RCC 7860 (cell line): ENCODE measurements at places on chromosomes 16 and 17.

DNA sequence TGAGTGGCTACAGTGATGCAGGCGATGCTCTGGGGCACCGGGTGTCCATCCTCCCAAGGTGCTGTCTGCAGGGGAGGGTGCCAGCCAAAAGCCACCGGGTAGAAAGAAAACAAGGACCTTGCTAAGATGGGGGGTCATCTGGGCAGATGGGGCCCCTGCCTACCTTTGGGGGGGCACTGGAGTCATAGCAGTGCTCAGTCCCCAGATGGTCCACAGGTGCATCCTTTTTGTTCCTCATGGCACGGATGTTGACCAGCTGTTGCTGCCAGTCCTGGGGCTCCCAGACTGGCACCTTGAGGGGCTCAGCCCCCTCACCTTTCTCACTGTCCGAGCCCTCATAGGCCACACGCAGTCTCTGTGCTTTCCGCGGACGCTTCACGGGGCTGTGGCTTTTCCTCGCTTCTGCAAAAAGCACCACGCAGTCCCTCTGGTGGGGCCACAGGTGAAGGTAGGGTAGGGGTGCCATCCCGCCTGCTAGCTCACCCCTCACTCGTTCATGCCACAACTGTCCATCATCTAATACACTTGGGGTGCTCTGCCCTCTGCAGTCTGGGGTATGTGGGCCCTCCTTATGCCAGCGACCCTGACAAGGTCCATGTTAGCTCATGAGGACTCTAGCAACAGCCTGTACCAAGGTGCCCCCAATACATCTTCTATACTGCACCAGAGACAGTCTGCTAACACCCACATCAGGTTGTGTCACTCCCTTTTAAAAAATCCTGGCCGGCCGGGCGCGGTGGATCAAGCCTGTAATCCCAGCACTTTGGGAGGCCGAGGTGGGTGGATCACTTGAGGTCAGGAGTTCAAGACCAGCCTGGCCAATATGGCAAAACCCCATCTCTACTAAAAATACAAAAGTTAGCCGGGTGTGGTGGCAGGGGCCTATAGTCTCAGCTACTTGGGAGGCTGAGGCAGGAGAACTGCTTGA, 1.4 kb downstream of the NTHL1 start:
- no peak for DNase-seq

DNA sequence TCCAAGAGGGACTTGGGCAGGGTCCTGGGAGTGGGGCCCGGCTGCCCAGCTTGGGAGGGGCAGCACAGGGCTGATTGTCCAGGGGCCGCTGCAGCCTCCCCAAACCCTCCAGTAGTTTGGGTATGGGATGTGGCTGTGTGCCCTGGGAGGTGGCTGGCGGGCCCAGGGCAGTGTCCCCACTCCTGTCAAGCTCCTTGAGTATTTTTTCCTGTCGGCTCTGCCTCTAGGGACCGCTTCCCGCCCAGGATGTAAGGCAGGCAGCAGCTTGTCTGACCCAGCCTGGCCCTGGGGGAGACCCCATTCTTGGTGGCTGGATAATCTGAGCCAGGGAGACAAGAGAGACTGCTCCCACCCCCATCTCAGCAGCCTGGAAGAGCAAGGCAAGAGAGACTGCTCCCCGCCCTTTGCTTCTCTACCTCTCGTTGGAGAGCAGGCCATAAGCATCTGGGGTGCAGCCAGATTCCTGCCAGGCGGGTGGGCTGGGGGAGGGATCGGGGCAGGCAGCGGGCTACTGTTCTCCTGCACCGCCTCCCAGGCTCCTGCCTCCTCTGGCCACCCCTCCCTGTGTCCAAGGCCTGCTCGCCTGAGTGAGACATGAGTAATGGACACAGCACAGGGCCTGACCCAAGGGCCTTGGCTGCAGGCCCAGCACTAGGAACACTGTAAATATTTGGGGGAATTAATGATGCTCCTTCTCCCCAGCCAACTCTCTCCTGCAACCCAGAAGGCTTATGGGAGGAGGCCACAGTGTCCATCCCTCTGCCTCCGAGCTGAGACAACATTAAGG, 18.4 kb upstream of the ITGA3 start:
- DNase-seq = peak; percentile 88

DNA sequence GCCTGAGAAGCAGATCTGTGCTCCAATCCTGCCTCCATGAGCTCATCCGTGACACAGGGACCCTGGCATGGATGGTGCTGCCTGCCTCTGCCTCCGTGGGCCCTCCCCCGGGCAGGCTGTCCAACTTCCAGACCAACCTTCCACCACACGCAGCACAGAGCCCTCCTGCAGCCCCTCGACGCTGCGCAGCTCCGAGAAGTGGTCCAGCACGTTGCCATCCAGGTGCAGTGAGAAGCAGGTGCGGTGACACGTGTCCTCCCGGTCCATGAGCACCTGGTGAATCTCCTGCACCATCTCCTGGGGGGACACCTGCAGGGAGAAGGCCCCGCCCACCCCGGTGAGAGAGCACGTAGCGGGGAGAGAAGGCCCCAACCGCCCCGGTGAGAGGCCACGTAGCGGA, 8.4 kb downstream of the CLUH start:
- no peak for DNase-seq

GRCh38 chr17:34024386-34024785, 230.7 kb upstream of the CCL2 start:
- DNase-seq = no peak

GRCh38 chr17:1362964-1363363, 37.1 kb downstream of the YWHAE start:
- no peak for DNase-seq

DNA sequence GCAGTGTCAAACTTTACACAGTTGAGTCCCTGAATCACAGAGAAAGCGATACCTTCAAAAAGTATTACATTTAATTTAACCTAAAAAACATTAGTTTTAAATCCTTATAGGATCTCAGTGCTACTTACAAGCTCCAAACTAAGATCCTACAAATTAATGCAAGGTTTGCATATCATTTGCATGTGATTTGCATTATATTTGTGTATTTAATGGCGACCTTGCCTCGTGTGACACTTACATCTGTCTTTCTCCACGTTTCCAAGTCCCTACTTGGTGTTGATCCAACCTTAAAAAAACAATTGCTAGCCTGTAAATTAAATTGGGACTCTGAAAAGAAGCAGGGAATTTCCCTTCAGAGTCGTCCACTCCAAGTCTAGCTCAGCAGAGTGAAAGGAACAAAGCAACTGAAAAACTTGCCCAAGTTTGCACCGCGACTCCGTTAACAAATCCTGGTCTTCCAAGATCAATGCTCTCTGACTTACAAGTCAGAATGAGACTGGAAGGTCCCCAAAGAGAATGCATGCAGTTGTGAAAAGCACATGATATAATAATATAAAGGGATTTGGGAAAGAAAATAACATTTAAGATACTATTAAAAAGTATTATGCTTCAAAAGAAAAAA, 739 bp upstream of the FAM117A start:
- DNase-seq = no peak

GRCh38 chr16:10923146-10923649, 19.1 kb downstream of the DEXI start:
- DNase-seq = no peak

- no peak for DNase-seq
These were observed 2.0 kb upstream of the ABCC12 start for GRCh38 chr16:48157794-48158193.

- peak; percentile 19 for DNase-seq
These were observed 219.9 kb downstream of the ENGASE start for GRCh38 chr17:79294459-79295071.

- no peak for DNase-seq
These were observed 25.8 kb upstream of the SRSF1 start for GRCh38 chr17:58032691-58033415.

DNA sequence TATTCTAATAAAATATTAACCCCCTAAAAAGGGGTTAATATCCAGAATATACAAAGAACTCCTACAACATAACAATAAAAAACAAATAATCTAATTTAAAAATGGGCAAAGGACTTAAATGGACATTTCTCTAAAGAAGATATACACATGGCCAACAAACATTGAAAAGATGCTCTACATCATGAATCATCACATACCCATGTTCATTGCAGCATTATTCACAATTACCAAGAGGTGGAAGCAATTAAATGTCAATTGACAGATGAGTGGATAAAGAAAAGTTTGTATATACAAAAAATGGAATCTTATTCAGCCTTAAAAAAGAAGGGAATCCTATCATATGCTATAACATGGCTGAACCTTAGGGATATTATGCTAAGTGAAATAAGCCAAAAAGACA, 36.8 kb downstream of the CPD start:
- DNase-seq = no peak

DNA sequence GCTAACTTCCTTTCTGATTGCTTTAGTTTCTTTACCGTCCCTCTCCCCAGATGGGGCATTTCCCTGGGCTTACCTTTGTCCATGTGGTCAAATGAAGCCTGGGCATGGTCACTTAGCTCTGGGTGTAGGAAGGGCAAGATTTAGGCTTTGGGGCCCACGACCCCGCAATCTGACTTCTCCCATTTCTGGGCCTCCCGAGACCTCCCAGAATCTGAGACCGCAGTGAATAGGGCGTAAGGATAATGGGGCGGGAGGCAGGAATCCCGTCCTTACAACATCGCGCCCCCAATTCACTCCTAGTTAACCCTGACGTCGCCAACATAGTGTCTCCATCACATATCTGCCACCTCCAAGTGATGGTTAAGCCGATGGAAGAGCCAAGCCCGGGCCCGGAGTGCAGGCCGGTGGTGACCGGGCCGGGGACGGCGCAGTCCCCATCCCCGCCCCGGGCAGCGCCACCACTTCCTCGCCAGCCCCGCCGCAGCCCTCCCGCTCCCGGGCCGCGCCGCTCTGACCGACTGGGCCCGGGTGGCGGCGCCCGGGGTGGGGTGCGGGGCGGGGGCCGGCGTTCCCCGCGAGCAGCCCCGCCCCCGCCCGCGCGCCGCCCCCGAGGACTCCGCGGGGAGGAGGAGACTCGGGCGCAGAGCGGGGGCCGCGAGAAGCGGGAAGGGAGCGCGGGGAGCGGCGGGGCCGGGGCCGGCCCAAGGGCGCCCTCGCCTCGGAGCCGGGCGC, at the start of gene RHBDL3:
Gene RHBDL3, plus strand, starts transcription at position 641 of the 732 bp plus-strand sequence. CDS start 358 bp downstream, outside the sequence.
- DNase-seq = no peak

DNA sequence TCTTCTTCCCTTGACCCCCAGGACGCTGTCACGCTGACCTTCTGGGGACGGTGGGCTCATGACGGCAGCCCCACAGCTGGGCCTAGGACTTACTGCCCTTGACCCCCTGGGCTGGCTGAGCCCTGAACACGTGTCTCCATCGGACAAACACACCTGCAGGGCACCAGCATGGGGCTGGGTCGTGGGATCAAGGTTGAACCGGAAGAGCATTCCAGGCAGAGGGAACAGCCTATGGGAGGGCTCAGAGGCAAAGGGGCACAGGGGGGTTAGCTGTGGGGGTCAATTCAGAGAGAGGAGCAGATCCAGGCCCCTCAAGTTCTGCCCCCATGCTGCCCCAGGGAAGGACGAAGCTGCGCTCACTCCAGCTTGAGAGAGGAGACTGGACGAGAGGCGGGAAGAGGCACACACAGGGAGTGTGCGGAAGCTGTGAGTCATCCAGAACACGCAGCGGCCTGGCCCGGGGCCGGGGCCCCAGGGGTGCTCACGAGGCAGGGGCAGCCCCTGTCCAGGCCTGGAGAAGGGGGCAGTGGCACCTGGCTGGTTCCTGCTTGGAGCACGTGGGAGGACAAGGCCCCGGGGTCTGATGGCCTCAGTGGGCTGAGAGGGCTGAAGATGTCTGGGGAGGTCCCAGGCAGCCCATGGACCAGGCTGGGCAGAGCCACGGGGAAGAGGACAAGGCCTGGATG, 9.9 kb downstream of the SSTR5 start:
- peak; percentile 11 for DNase-seq

DNA sequence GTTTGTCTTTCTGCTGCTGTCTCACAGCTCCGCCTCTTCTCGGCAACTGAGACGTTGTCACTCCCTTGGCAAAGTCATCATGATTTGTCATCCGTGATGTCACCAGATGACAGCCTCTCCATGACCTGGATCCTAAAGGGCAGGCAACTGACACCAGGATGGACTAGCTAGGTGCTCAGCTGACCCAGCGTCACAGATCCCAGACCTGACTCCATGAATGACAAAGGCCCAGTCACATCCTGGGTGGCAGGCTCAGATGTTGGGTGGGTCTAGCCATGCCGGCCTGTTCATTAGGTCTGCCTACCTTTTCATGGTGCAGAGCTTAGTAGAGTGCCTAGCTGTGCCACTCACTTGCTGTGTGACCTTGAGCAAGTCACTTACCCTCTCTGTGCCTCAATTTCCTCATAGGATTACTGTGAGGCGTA, 3.8 kb upstream of the TMEM238L start:
- DNase-seq = no peak
